ENCODE measurements at places on chromosomes 3 and 15.

DNA sequence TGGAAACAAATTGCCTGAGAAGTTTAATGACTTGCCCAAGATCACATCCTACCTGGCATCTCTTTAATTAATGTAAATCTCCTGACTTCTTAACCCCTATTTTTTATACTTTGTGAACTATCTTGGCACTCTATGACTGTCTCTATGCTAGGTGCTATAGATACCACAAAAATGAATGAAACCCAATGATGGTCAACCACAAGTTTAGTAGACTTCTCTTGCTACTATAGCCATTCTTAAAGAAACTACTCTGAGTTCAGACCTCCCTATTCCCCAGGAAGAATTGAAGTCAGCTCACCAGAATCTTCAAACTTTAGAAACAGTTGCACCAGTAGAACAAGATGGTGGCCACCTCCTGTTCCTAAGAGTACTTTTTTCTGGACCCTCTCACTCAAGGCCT is 191.1 kb downstream of the RSL24D1 start:
- no peak for DNase-seq

- DNase-seq = no peak
These were observed 136.5 kb downstream of the XXYLT1 start for GRCh38 chr3:195134431-195134830.

DNA sequence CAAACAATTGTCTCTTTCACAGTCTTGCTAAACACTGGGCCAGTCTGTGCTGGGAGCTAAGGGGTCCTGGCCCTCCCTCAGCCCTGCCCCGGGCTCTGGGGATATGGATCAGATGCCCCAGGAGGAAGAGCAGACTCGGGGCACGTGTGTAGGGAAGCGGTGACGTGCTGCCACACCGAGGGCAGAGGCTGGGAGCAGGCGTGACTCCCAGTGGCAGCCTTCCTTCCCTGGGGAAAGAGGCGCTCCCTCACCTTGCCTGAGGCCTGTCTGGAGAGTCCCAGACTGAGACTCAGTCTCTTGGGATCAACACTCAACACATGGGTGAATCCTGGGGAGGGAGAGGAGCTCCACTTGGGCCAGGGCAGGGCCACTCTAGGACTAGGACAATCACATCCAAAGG is 54.1 kb upstream of the GRIP2 start:
- no peak for DNase-seq

GRCh38 chr3:182508919-182509711 is 284.2 kb upstream of the ATP11B start:
- no peak for DNase-seq

GRCh38 chr3:146953511-146953981 is 348.4 kb upstream of the PLSCR5 start:
- no peak for DNase-seq

- DNase-seq = no peak
These were observed 2.1 kb downstream of the LSAMP start for GRCh38 chr3:116443191-116443661.

DNA sequence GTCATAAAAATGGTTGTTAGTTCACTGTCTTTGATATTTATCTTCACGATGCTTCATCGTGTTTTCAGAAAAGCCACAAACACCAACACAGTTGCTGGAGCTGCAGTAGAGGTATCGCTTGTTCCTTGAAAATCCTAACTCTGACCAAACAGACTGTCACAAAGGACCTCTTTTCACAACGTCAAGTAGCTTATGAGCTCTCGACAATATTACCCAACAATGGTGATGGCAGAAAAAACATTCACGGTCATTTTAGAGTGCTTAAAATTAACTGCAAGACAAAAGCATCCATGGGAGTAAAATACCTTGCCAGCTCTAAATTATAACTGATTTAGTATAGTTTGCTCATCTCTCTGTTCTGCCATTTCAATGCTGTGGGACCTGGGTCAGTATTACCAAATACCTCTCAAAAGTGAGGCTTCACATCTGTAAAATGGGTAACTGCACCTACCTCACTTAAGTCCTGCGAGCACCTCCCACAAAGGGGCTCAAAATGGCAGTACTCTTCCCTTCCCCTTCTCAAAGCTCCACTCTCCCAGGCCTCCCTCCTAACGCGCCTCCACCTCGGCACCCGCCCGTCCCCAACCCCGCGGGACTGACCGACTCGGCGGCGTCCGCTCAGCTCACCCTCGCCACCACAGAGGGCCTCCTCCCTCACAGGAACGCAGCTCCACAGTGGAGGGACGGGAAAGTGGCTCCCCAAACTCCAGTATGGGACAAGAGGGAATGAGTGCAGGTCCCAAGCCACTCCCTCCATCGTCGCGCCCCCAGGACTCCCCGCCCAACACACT is 546 bp downstream of the TRIM59 start:
- DNase-seq = no peak

- DNase-seq = peak; percentile 69
These were observed 12.5 kb upstream of the MORF4L1 start for GRCh38 chr15:78859971-78860719.

DNA sequence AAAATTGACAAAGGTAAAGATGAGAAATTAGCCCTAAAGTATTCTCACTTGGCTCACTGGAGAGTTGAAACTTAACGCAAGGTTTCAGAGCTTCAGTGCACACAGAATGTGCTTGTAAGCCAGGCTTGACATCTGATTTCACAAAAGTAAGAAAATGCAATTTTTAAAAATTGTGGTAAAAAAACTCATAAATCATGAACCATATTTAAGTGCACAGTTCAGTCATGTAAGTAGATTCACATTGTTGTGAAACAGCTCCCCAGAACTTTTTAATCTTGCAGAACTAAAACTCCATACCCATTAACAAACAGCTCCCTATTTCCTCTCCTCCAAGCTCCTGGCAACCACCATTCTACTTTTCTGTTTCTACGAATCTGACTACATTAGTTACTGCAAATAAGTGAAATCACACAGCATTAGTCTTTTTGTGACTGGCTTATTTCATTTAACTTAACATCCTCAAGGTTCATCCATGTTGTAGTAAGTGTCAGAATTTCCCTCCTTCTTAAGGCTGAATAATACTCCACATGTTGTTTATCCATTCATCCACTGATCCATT is 14.5 kb downstream of the RTP3 start:
- no peak for DNase-seq

DNA sequence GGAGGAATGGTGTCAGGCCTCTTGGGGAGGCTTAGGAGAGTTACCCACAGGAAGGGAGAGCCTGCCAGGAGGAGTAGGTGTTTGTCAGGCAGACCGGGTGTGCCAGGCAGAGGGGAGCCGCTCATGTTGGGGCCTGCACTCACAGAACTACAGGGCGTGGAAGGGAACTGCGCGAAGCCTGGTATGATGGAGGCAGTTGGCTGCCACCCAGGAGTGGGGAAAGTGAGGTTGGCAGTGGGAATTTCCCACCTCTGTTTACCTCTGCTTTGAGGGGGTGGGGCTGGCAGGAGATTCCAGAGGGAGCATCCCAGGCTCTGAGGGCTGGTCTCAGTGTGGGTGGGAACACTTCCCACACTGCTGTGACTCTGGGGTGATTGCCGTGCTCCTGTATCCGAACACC is 99.9 kb downstream of the SLCO3A1 start:
- DNase-seq = peak; percentile 99

DNA sequence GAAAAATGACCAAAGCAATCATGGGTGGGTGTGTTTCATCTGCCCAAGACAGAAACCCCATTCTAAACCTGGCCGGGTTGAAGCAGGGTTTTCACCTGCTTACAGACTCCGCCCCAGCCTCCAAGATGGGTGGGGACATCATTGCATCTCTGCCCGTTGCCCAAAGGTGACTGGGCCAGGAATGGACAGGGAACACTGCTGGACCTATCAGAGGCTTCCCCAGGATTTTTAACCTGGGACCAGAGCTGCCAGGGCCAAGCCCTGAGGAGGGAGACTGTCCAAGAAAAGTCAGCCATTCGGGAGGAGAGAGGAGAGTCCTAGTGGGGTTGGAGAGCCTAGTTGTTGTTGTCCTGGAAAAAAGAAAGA is 109.7 kb upstream of the ALDH1A3 start:
- no peak for DNase-seq

DNA sequence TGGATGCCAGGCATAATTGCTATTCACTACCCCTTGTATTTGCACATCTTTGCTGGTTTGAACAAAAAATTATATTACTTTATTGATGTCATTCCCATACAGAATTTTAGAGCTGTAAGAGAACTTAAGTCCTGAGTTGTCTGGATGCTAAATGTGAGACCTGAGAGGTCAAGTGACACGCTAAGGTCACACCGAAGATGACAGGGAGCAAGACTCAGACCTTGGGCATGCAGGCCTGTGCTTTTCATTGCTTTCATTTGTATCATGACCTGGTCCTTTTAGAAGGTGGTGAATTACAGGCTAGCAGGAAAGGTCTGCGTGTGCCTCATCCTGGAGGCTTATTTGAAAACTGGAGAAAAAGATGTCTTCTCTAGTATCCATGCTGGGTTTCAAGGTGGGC is 312.0 kb upstream of the RASGRP1 start:
- DNase-seq = no peak

DNA sequence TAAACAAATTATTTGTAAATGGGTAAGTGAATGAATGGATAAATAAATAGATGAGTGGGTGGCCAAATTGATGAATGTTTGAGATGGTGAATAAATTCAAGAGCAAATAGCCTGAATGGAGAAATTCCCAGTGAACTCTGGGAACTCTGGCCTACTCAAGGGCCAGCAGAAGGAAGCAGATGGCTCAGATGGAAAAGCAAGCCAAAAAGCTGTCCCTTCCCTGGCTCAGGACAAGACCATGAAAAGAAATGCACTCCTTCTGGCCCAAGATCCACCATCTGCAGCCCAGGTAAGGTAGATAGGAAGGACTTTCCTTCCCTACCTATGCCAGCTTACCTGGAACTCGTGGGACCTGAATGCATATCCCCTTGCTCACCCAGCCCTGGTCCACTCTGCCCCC is 37.6 kb upstream of the CLDN18 start:
- DNase-seq = no peak

DNA sequence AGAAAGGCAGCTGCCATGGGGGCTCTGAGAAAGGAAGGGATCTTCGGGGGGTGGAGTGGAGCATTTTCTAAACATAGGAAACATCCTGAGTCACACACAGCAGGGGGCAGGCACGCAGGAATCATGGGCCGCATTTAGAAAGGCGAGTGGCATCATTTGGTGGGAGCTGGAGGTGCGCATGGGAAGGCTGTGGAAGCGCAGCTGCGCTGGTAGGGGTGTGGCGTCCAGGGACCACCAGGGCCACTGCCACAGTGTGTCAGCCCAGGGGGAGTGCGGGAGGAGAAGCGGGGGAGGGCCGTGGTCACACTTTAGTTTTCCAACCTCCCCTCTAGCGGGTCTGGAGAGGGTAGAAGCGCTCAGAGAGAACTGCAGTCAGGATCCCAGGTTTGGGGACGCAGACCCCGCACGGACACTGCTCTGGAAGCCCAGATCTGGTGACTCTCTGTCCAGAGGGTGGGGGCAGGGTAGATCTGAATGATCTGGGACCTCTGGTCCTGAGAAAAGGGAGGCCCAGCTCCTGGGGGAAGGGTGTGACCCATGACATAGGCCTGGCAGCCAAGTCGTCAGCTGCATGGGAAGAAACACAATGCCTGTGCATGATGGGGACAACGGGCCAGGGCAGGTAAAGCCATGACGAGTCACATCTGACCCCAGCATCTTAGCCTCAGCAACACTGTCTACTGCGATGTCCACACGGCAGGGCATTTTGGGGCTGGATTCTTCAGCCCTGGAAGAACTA is 88.0 kb upstream of the IQSEC1 start:
- DNase-seq = no peak
